A549 treated with Mapracorat at 1 μM for 4 hours (cell line): ENCODE measurements at places on chromosomes 1 and 21. TPM values are rescaled to one million over a fixed set of nuclear protein-coding genes. Genes with fewer than 3 reads are reported as not detected.

OLIG2 gene
- total RNA-seq: not detected in 5 replicates

DPYD gene
- total RNA-seq: 1.5 to 2.5 TPM (median 2.0 TPM) in 5 replicates

HPCA gene
- 0.21 to 0.53 TPM (median 0.51 TPM) in 4 of 5 replicates, not detected in the other for total RNA-seq

ZNF593OS gene
- 0.65 TPM in 1 of 5 replicates, not detected in the others for total RNA-seq

RIPPLY3 gene
- 0.30 to 0.78 TPM (median 0.47 TPM) in 5 replicates for total RNA-seq

CFHR4 gene
- total RNA-seq: not detected in 5 replicates

GUCA2B gene
- total RNA-seq: 0.46 TPM in 1 of 5 replicates, not detected in the others

LAD1 gene
- 0.69 to 1.4 TPM (median 1.0 TPM) in 5 replicates for total RNA-seq

IFNAR1 gene
- total RNA-seq: 10.9 to 21.9 TPM (median 18.8 TPM) in 5 replicates

FCGR2B gene
- not detected in 5 replicates for total RNA-seq

SLFNL1 gene
- 0.04 TPM in 1 of 5 replicates, not detected in the others for total RNA-seq

AVPR1B gene
- not detected in 5 replicates for total RNA-seq

NBPF26 gene
- 3.8 to 5.6 TPM (median 4.8 TPM) in 5 replicates for total RNA-seq

KRTAP8-1 gene
- not detected in 5 replicates for total RNA-seq

NPR1 gene
- 1.2 to 2.1 TPM (median 1.6 TPM) in 5 replicates for total RNA-seq

NT5C1A gene
- not detected in 5 replicates for total RNA-seq

GIPC2 gene
- 0.03 to 0.07 TPM in 2 of 5 replicates, not detected in the others for total RNA-seq

S100A3 gene
- 103 to 117 TPM (median 114 TPM) in 5 replicates for total RNA-seq

MYOC gene
- not detected in 5 replicates for total RNA-seq

RXFP4 gene
- total RNA-seq: not detected in 5 replicates

KIF14 gene
- total RNA-seq: 7.1 to 11.0 TPM (median 9.7 TPM) in 5 replicates

HCRTR1 gene
- not detected in 5 replicates for total RNA-seq

GPX7 gene
- total RNA-seq: not detected in 5 replicates

DNAI4 gene
- 0.51 to 2.7 TPM (median 0.70 TPM) in 5 replicates for total RNA-seq

ANKRD45 gene
- total RNA-seq: 0.08 to 0.15 TPM (median 0.10 TPM) in 5 replicates

OR2T2 gene
- not detected in 5 replicates for total RNA-seq

CREG1 gene
- 70.7 to 97.2 TPM (median 87.7 TPM) in 5 replicates for total RNA-seq

LY9 gene
- 0.07 to 0.19 TPM (median 0.14 TPM) in 4 of 5 replicates, not detected in the other for total RNA-seq

KRTAP12-2 gene
- not detected in 5 replicates for total RNA-seq

HMGN2 gene
- 334 to 423 TPM (median 346 TPM) in 5 replicates for total RNA-seq

FCRL6 gene
- not detected in 5 replicates for total RNA-seq

GPR161 gene
- total RNA-seq: 10.4 to 17.4 TPM (median 15.9 TPM) in 5 replicates

VSIG8 gene
- 0.17 TPM in 1 of 5 replicates, not detected in the others for total RNA-seq

ZNF678 gene
- total RNA-seq: 1.1 to 2.4 TPM (median 1.7 TPM) in 5 replicates

OR2T35 gene
- total RNA-seq: not detected in 5 replicates

TSEN15 gene
- 27.3 to 31.2 TPM (median 30.3 TPM) in 5 replicates for total RNA-seq

SH2D1B gene
- 0.13 to 0.27 TPM (median 0.15 TPM) in 4 of 5 replicates, not detected in the other for total RNA-seq

WNT2B gene
- 0.12 to 0.28 TPM (median 0.23 TPM) in 5 replicates for total RNA-seq

TMEM54 gene
- 27.5 to 44.3 TPM (median 42.9 TPM) in 5 replicates for total RNA-seq

SPTA1 gene
- not detected in 5 replicates for total RNA-seq

ZNF695 gene
- total RNA-seq: 2.1 to 3.2 TPM (median 2.4 TPM) in 5 replicates

ZNF326 gene
- 15.9 to 17.2 TPM (median 16.4 TPM) in 5 replicates for total RNA-seq

SH3BGR gene
- 0.30 to 1.3 TPM (median 0.71 TPM) in 4 of 5 replicates, not detected in the other for total RNA-seq

MSH4 gene
- total RNA-seq: not detected in 5 replicates

GNAT2 gene
- total RNA-seq: 0.13 to 0.17 TPM (median 0.17 TPM) in 3 of 5 replicates, not detected in the others

RGS18 gene
- total RNA-seq: not detected in 5 replicates

IL24 gene
- total RNA-seq: 0.24 to 0.91 TPM (median 0.48 TPM) in 5 replicates

NBPF12 gene
- total RNA-seq: 5.6 to 6.6 TPM (median 6.2 TPM) in 5 replicates

TRIM63 gene
- total RNA-seq: 1.3 to 1.8 TPM (median 1.5 TPM) in 5 replicates

CFAP107 gene
- not detected in 5 replicates for total RNA-seq

ITLN2 gene
- total RNA-seq: 0.55 to 0.85 TPM (median 0.62 TPM) in 5 replicates

PADI4 gene
- not detected in 5 replicates for total RNA-seq

TRMT1L gene
- 10.2 to 15.3 TPM (median 12.9 TPM) in 5 replicates for total RNA-seq

IL10 gene
- total RNA-seq: not detected in 5 replicates

PKNOX1 gene
- 4.5 to 6.9 TPM (median 6.0 TPM) in 5 replicates for total RNA-seq

NKAIN1 gene
- 0.92 to 1.4 TPM (median 1.1 TPM) in 5 replicates for total RNA-seq

SLC35E2B gene
- 9.2 to 13.4 TPM (median 12.5 TPM) in 5 replicates for total RNA-seq

ST6GALNAC5 gene
- not detected in 5 replicates for total RNA-seq
